ENCODE measurements at places on chromosomes 2 and 18.

DNA sequence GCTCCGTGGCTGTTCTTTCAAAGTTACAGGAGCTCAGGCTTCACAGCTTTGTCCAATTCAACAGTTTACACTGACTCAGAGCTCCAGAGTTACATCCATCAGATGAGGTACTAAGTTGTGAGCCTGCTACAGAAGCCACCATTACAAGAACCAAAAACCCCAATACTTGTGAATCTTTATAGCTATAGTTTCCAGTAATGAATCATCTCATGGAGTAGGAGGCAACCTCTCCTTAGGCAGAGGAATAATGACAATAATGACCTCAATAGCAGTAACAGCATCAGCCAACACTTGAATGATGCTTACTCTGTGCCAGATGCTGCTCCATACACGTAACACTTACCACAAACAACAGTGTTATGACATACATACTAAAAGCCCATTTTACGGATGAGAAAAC, 3.6 kb downstream of the ZC3H8 start:
- DNase-seq, result peak; percentile 16

DNA sequence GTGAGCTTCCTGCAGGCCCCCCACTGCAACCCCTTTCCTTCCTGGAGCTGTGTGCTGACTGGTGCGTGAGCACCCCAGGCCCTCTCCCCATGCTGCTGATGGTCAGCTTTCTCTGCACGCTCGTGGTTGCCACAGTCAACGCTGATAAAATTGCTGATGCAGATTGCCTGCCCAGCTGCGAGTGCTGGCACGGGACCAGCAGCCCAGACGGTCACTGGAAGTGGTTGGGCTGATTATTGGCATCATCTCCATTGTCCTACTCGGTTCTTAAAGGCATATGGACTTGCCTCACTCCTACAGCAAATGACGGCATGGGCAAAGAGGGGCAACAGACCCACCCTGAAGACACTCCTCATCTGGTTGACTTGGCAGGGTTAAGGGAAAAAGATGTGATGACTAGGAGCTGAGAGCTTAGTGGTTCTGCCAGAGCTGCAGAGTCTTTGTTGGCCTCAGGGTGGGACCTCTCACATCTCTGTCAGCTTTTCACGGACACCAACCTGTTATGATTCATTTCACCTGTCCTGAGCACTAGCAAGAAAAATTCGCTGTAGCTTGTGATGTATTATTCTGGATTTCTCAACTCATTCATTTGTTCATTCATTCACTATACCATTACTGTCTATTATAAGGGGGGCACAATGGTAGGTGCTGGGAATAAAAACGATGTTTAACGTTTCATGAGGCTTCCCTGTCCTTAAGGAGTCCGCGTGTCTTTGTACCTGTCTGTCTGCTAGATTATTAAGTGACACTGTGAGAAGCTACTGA, 38.4 kb downstream of the PAX8 start:
- peak; percentile 93 for DNase-seq

DNA sequence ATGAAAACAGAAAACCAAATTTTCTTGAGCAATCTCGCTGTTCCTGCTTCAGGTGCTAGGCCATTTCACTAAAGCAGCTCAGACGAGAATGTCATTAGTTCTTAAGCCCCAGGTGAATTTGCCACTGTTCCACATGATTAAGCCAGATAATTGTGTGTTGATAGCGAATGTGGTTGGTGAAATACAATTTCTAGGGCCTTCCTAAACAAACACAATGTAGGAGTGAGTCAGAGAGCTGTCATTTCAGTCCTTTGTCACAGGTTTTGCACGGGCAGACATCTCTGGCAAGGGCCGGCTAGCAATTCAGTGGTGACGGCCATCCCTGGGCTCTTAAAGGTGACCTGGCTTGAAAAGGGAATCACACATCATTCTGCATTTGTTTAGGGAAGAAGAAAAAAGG, 170.7 kb downstream of the TMEM182 start:
- DNase-seq, result no peak

GRCh38 chr2:58228299-58228698, 12.8 kb downstream of the FANCL start:
- no peak for DNase-seq

DNA sequence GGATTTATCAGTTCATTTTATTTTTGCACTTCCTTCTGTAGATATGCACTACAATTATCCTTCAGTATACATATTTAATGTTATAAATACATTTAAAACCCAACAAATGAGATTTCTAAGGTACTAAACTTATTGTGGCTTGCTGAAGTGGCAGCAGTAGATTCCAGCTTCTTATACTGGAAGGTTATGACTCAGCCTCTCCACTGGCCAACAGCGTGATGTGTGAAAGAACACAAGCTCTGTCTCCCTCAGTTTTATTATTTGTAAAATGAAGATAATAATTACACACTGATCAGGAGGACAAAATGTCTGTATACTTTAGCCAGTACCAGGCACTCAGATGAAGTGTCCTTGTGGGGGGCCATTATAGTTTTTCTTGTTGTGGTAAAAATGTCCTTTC, 1147.1 kb downstream of the CNTNAP5 start:
- DNase-seq, result no peak

DNA sequence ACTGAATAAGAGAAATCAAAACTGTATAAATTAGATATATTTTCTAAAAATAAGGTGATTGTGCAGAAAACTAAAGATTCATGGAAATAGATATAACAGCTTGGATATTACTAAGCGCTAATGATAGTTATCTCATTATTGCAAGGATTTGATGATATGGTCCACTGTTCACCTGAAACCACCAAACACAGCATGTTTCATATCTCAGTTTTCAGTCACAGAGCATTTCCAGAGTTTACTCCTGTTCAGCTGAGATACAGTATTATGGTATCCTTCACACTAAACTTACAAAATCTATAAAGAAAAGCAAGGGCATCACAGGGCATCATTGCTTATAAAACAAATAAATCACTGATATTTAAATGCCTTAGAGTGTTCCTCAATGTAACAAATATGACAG, 591.6 kb downstream of the ERBB4 start:
- no peak for DNase-seq

DNA sequence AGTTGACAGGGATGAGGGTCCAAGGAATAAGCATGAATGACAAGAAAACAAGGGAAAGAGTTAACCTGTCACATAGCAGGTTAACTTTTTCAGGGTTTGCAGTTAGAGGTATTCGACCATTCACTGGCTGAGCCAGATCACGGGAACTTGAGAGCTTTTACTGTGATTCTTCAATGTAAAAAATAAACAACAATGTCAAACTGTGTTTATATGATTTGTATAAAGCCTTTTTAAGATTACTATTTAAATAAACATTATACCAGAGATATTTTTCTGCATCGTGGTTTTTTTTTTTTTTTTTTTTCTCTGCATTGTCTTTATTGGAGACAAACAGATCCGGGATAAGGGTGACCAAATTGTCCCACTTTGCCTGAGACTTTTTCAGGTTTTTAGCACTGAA, 115.6 kb downstream of the NRP2 start:
- no peak for DNase-seq

DNA sequence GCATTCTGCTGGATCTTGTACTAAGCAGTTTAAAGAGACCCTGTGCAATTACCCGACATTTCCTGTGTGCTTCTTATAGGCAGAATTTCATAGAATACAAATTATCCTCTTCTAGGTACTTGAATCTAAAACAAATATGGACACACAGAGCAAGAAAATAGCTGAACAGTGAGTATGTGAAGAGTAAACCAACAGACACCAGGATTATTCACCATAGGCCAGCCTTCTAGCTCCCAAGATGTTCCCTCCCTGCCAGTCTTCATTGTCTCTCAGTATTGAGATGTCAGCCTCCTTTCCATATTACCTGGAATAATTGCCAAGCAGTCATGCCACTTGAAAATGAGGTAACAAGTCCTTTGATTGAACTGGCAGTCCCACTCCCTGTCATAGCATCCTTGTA, 187.1 kb downstream of the PTPRM start:
- no peak for DNase-seq

- no peak for DNase-seq
Measured at GRCh38 chr18:13614641-13615288, 111.6 kb downstream of the FAM210A start.

DNA sequence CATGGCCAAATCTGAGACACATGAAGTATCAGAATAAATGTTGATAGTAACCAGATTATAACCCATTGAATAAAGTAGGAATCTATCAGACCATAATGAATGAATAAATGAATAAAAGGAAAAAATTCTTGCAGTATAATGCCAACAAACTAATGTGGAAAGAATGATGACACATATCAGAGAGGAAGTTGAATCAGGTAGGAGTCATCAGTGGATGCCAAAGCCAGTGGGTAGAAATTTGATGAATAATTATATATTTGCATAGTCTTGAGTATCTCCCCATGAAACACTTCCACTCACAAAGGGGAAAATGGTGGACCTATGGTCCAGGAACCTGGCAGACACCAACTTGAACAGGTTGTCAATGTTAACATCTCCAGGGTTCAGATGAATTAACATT, 68.6 kb downstream of the GALNT3 start:
- DNase-seq, result peak; percentile 61

DNA sequence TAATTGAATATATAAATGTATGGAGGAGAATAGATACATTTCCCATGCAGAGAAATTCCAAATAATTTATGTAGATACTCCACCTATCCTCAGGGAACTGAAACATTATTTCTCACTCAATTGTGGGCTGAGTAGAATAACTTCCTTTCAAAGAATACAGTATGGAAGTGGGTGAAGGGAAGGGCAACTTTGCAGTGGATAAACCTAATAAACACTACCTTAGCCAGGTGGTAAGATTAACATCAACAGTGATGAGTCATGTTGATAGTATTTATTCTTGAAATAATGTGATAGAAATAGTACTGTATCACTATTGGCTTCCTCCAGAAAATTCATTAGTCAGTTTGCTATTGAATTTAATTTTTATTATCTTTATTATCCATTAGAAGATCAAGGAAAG, 716.4 kb upstream of the CHAC2 start:
- no peak for DNase-seq

DNA sequence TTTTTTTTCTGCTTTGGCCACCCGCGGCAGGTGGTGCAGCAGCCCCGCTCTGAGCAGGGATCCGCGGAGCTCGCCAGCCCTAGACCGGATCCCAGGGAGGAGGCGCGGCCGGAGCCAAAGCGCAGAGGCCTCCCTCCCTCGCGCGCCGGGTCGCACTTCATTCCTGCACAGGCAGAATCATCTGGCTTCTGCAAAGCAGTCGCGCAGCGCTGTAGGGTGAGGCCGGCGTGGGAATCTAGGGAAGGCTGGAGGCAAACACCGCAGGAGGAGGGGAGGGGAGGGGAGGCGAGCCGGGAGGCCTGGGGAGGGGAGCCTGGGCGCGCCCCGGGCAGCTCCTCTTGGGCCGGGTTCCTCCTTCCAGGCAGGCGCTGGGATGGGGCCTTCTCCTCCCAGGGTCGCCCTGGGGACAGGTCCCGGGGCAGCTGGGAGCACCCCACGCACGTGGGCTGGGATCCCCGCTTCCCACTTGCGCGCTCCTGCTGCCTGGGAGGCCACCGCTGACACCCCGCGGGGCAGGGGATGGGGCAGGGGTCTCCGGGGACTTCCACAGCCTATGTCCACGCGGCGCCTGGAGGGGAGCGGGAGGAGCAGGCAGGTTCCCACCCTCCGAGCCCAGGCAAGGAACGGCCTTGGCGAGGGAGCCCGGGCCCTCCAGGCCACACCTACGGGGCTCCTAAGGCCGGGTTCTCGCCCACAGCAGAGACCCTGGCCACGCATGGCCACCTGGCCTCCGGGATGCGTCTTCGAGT, 45.0 kb downstream of the MBP start:
- DNase-seq, result peak; percentile 62

- DNase-seq, result peak; percentile 68
Measured at GRCh38 chr2:222707689-222708273, 36.3 kb downstream of the MOGAT1 start.

DNA sequence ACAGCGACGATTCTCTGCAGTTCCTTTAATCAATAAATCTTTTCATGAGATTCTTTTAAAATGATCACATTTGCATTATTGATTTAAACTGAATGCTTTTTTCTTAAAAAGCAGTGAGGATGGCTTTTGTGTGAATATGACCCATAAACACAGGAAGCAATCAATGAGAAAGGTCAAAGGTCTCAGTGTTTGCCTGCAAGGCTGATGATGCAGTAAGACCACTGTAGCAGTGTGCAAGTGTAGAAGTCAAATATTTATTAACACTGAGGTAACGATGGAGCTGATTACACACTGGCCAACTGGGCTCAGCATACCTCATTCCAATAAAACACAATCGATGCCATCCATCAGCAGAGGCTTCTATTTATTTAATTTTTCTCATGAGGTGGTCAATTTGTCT, 633.5 kb downstream of the DCDC2C start:
- no peak for DNase-seq

- no peak for DNase-seq
Measured at GRCh38 chr2:132429941-132430573, 13.5 kb downstream of the GPR39 start.

- peak; percentile 23 for DNase-seq
Measured at GRCh38 chr2:120520929-120521912, 175.3 kb downstream of the INHBB start.

All from AG10803 (cell line).